ENCODE measurements at places on chromosomes 16 and 17.

- DNase-seq: no peak
Measured at GRCh38 chr17:9322326-9322725, 253.3 kb downstream of the STX8 start.

DNA sequence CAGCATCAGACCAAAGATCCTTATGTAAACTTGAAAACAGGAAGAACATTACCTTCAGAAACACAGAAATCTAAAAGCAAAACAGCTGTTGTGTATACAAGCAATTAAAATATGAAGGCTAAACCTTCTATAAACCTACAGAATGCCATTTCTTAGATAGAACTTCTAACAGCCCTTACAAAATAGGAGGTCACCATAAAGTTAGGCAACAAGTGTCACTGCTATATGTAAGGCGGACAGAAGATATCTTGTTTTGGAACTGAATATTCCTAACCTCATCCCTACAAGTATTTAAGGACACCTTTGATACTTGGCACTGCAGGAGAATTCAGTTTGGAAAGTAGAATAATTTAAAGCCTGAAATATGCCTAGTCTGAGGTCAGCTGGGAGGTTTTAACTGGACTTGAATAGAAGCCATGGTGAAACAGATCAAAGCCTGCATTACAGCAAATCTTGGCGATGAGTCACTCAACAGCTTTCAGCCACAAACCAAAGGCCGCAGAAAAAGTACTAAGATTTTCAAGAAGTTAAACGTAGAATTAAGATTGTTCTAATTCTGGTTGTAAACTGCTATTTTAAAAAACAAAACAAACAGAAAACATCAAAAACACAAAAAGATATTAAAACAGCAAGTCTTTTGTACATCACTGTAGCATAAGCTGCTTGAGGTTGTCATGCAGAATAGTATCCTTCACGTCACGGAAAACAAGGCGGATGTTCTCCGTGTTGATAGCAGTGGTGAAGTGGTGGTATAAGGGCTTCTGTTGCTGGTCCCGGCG, 42.7 kb downstream of the GNA13 start:
- no peak for DNase-seq

- DNase-seq: peak; percentile 60
Measured at GRCh38 chr16:70380248-70380918, 33.7 kb downstream of the DDX19A start.

DNA sequence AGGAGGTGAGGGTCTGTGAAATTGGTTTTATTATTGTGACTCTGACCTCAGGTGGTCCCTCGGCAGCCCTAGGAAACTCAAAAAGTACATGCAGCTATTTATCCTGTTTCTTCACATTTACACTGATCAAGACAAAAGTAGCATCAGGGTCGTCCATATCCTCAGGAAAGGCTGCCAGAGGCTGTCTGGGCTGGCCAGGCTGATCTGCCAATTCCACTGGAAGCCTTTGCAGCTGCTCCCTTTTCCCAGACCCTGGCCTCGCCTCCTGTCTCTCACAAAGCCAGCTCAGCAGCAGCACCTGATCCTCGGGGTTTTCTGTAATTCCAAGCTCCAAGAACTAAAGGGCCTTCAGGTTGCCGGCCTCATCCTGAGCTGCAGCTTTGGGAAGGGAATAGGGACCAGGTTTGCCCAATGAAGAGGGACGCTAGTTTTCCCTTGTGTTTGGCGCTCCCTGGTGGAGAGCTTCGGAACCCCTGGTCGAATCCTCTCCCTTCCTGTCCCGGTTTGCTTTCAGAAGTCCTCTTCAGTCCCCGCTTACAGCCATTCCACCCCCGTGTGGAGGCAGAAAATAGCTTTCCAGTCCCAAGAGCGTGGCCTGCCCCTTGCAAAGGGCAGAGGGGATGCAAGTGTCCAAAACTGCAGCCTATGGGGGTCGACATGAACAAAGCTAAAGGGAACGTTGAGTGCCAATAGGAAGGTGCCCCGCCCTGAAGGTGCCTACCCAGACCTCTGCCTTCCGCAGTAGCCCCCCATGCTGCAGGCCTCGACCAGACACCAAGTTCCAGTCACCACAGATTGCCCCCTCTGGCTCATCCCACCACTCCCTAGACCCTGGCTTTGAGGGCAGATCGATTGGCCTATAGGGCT, 13.4 kb downstream of the MFSD6L start:
- peak; percentile 32 for DNase-seq

- no peak for DNase-seq
Measured at GRCh38 chr17:1322014-1322428, 42.6 kb downstream of the TRARG1 start.

DNA sequence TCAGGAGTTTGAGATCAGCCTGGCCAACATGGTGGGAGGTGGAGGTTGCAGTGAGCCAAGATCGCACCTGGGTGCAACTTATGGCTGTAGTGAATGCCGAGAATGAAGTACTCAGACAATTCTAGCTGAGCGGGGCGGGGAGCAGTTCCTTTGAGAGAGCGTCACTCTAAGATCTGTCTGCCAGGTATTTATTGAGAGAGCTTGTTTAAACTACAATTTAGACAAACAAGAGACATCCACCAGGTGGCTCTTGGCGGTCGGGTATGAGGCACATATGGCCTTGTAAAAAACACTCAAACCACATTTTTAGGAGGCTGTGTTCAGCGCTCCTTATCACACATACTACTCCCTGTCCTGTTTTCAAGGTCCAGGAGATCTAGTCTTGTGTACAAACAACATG, 40.6 kb upstream of the CDH1 start:
- no peak for DNase-seq

DNA sequence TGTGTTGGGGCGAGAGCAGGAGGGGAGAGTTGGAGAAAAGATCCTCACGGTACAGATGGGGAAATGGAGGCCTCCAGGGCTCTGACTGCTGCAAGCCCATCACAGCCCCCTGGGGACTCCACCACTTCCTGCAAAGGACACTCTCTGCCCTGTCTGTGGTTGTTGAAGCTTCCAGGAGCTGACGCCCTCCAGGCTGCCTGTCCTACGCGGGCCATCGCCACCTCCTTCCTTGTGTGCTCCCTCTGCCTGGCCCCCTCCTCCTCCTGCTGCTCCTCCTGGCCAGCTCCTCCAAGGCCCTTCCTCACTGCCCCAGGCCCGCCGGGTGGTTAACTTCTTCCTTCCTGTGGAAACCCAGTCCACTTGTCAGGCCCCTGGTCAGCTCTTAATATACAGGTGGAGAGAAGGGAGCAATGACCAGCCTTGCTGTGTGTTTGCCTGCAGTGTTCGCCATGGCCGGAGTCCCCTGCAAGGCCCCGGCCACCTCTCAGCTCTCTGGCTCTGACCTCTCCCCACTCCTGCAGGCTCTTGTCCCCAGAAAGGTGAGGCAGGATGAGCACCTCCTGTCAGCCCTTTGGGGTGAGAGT, 18.4 kb upstream of the STAC2 start:
- no peak for DNase-seq

- peak; percentile 40 for DNase-seq
Measured at GRCh38 chr16:8675183-8676159, 1.1 kb downstream of the ABAT start.

GRCh38 chr17:68973098-68973846, 18.1 kb upstream of the ABCA8 start:
- DNase-seq: no peak

GRCh38 chr17:8494021-8494420, 58.3 kb downstream of the NDEL1 start:
- DNase-seq: no peak

- DNase-seq: peak; percentile 11
Measured at GRCh38 chr16:8962393-8963009, 1.2 kb downstream of the USP7 start.

Data from stimulated activated CD4-positive, alpha-beta T cell treated with anti-CD3 and anti-CD28 coated beads, TNF-alpha, amount 100 ng/mL, for 4 hours (primary cell).